Activated CD4-positive, alpha-beta T cell treated with anti-CD3 and anti-CD28 coated beads for 4 hours (primary cell): ENCODE measurements at places on chromosomes 12 and 14.

DNA sequence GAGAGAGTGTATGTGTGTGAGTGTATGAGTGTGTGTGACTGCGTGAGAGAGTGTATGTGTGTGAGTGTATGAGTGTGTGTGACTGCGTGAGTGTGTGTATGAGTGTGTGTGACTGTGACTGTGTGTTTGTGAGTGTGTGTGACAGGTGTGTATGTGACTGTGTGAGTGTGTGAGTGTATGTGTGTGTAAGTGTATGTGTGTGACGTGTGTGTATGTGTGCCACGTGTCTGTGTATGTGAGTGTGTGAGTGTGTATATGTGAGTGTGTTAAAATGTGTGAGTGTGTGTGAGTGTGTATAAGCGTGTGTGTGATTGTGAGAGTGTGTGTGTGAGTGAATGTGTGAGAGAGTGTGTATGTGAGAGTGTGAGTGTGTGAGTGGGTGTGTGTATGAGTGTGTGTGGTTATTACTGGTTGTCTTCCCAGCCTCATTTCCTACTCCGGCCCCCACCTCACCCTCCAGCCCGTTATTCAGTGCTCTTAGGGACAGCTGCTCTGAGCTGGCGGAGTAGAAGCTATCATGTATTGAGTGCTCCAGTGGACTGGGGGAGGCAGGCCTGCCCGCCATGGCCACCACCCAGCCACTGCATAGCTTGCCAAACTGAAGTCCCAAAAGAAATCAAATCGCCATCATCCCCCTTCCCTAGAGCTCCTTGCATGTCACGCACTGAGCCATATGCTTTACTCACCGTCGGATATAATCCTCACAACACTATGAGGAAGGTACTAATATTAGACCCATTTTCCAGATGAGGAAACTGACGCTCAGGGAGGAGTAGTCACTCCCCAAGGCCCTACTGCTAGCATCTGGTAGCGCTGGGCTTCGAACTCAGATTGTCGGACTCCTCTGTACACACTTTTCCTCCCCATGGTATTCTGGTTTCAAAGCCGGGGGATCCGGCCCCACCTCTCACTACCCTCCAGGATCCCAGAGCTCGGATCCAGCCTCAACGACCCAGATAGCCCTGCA lies 10.3 kb upstream of the MYL2 start:
- no peak for DNase-seq

DNA sequence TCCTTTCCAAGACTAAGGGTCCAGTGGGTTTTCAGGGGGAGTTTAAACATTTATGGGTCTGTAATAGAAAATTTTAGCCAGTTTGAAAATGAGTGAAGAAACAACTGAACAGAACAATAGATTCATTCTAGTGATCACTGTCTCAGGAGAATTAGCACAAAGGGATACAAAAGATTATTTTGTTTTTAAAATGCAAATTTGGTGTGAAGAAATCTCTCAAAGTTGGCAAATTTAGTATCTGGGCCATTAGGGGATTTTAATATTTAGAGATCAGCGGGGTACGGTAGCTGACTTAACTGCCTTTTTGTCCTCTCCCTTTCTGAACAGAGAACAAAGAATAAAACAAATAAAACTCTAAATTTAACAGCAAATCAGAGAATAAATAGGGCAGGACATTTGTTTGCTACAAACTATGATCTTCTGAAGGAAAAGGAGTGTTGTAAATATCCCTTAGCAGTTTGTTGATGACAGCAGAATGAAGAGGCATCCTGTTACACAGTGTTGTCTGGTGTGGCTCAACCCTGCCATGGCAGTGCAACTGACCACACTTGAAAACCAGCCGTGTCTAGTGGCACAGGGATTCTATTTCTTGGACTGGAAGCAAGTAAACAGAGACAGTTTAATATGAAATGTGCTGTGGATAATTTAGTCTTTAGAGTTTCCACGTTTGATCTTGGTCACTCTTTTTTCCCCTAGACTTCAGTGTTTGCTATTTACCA lies 46.3 kb upstream of the LRTM2 start:
- DNase-seq, result no peak

DNA sequence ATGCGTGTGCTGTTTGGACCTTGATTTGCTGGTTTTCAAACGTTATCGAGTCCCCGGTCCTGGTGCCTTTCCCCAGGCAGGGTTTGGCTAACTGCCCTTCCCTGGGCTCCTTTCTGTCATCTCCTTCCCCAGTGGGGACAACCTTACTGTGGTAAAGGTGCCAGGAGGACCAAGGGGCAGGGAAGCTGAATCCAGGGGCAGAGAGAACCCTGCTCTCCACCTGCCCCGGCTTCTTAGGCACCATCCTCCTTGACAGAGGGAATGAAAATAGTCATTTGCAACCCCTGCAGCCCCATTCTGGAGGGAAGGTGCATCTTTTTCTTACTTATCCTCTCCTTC lies 5.0 kb downstream of the CEBPE start:
- DNase-seq, result no peak

GRCh38 chr14:89032086-89032649 lies 207.7 kb downstream of the TTC8 start:
- no peak for DNase-seq

DNA sequence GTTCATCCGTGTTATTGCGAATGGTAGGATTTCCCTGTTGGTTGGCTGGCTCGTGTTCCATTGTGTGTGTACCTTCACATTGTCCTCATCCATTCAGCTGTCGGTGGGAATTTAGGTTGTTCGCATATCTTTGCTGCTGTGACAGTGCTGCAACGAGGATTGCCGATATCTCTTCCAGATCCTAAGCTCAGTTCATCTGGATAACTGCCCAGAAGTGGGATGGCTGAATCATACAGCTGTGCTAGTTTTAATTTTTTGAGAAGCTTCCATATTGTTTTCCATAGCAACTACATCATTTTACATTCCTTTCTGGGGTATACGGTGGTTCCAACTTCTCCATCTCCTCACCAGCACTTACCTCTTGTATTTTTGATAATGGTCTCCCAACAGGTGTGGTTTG lies 292.8 kb upstream of the SFSWAP start:
- DNase-seq, result no peak

DNA sequence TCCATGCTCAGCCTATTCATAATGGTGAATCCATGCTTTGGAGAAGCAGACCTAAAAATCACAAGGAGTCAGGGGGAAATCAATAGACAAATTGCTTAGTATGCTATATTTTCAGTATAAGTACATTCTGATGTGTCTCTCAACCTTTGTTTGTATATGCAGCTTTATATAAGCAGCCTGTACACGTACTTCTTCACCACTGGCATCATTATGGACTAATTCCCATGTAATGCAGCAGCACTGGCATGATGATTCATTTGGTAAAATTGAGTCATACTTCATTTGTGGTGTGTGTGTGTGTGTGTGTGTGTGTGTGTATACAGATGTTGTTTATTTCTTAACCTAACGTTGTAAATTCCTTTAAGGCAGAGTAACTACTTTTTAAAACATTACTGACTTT lies 10.9 kb downstream of the DCP1B start:
- DNase-seq, result no peak

DNA sequence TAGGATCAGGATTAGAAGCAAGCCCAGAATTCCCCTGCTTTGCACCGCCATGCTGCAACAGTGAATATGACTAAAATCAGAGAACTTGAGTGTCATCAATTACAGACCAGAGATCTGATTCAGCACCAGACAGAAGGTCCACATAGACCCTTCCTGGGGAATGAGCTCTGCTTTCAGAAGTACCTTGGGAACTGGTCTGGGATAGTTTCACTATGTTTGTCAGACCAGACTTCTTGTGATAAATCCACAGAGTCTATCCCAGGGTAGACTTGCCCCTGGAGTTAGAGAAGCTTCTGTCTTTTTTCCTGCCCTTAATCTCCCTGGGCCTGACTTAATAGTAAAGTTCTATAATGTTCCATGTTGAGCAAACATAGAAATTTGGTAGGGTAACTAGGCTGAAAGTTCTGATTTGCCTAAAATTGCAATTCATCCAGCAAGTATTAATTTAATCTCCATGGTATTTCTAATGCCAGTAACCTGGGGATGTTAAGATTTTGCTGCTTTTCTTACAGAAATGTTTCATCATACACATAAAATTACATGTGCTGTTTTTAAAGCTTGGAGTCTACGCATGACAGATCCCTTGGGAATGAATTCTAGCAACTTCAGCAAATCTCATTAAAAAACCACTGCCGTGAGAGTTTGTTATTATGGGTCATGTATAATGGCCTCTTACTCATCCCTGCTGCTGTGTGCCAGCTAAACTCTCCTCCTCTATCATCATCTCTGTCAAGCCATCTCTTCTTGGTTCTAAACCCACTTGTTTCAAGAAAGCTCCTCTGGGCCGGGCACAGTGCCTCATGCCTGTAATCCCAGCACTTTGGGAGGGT lies 61.3 kb upstream of the METAP2 start:
- no peak for DNase-seq

GRCh38 chr14:21874167-21874566 lies 200.5 kb upstream of the OR4E1 start:
- DNase-seq, result no peak

DNA sequence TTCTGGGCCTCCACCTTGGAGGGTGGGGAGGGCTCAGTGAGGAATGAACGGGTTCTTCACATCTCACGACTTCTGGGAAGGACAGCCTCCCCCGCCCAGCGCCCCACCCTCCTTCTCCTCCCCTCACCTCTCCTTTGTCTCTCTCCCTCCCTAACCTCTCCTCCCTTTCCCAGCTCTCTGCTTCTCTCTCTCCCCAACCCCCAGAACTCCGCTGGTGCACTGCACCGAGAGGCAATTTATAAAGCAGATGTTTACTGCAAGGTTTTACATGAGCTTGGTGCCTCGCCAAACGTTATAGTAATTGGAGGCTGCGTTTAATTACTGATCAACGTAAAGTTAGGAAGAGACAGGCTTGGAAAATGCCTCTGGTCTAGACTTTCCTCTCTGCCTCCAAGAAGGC lies 42.9 kb upstream of the FAM222A start:
- DNase-seq, result no peak

- no peak for DNase-seq
Measured at GRCh38 chr12:115993737-115994136, 283.8 kb downstream of the MED13L start.

DNA sequence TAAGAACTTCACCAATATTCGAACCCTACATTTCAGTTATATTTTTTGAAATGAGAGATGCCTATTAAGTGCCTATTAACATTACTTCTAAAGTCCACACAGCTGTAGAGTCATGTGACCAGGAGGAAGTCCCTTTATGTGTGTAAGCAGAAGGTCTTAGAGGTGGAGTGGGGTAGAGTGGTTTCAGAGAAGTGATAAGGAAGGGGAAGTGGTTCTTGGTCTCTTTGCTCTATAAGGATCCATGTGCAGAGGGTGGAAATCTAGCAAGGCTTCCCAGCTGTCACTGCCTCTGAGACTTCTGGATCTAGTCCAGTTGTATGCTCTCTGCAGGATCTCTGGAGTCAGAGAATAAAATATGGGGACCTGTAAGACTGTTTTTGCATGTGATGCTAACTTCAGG lies 673.9 kb downstream of the FLRT2 start:
- DNase-seq, result no peak

DNA sequence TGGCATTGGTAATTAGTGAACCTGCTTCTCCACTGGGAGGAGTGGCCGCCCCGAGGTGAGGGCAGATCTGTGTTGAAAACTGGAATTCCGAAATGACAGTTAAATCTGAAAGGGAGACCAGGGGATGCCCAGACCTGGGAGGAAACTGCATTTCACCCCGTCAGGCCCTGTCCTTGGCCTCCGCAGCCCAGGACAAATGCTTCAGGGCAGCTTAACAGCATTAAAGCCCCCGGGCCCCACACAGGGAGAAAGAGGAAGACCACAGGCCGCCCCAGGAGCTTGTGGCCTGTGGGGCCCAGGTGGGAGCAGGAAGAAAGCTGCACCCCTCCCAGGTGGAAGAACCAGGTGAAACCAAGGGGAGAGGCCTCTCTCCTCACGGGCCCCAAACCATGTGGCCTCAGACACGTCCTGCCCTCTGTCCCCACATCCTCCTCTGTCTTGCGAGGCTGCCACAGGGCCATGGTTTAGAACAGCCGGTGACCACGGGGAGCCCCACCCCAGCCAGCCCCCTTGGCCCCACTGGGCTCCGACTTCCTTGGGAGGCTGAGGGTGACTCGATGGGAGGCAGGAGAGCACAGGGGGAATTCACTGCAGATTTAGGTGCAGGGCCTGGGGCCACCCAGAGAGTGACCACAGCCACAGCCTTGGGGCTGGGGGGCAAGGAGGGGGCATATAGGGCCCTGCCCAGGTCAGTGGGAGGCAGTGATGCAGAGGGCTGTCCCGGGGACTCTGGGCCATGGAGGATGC lies 265.4 kb downstream of the ADGRD1 start:
- DNase-seq, result no peak

DNA sequence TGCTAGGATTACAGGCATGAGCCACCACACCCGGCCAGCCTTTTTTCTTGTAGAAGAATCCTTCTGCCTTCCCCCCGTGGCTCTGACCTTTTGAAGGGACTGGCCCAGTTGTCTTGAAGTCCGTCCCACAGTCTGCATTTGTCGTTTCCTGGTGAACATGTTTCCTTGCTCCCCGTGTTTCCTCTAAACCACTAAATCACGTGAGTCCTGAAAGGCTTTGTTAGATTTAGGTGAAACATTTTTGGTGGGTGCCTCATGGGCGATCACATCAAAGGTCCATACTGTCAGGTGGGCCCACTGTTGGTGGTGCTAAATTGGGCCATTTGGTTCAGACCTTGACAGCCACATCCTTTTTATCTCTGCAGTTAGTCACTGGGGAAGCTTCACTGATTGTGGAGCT lies 26.3 kb downstream of the MLXIP start:
- no peak for DNase-seq

GRCh38 chr12:96195845-96196451 lies 1.8 kb downstream of the ELK3 start:
- peak; percentile 58 for DNase-seq

- DNase-seq, result no peak
Measured at GRCh38 chr14:102620413-102620812, 28.0 kb downstream of the RCOR1 start.

DNA sequence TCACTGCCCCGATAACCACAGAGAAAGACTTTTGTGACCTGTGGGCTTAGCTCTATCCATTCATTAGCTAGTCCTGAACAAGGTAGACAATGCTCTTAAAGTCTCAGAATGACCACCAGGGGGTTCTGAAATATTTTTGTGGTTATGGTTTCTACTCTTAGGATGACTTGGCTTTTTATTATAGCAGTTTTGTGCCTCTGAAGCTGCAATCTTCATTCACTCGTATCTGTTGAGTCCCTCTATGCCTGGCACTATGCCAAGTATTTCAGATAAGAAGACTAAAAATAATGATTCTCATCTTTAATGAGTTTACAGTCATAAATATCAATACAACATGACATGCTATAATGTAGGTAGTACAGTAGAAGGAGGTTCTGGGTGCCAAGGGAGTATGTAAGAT lies 130.8 kb upstream of the TRHDE start:
- no peak for DNase-seq

GRCh38 chr12:79370021-79370420 lies 320.7 kb downstream of the PAWR start:
- no peak for DNase-seq

GRCh38 chr12:29088611-29089219 lies 60.4 kb upstream of the FAR2 start:
- no peak for DNase-seq

DNA sequence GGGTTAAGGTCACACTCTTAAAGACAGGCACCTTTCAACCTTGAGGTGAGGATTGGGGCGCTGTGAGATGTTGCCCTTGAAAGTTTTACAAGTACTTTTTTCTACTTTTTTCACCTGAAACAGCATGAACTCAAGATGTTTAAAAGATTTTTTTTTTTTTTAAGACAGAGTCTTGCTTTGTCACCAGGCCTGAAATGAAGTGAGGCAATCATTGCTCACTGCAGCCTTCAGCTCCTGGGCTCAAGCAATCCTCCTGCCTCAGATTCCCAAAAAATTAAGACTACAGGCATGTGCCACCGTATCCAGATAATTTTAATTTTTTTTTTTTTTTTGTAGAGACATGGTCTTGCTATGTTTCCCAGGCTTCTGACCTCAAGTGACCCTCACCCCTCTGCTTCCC lies 243.9 kb downstream of the DIO2 start:
- DNase-seq, result no peak
